ENCODE measurements at places on chromosomes 3 and 15.

DNA sequence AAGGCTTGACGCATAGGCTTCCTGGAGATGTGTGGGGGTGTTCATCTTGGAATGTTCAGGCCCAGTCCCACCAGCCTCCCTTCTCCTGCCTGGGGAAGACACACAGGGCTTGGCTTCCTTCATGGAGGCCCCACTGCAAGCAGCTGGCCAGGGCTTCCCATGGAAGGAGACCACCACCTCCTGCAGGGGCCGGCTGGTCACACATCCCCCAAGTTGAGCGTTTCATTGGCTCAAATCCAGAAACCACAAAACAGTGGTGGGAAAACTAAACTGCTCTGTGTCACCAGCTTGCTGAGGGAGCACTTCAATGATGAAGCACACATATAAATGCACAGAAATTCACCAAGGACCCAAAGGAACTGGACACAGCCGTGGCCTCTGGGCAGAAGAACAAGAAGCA, 8.3 kb downstream of the IQSEC1 start:
- DNase-seq = no peak

DNA sequence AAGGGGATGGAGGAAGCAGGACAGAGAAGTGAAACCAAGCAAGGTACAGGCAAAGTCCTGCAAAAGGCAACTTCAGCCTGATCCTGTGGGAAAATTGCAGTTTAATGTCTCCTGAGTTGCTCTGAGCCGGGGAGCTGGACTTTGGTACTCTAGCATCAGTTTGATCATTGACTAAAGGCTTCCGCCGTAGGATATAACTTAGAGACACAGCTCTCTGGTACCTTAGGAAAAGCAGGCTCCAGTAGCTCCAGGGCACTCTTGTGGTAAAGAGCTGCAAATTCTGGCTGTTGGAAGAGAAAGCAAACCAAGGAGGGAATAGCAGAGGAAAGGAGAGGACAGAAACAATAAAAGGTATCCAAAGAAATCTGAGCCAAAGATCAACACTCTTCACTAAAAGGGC, 521.1 kb downstream of the PLOD2 start:
- DNase-seq = no peak

DNA sequence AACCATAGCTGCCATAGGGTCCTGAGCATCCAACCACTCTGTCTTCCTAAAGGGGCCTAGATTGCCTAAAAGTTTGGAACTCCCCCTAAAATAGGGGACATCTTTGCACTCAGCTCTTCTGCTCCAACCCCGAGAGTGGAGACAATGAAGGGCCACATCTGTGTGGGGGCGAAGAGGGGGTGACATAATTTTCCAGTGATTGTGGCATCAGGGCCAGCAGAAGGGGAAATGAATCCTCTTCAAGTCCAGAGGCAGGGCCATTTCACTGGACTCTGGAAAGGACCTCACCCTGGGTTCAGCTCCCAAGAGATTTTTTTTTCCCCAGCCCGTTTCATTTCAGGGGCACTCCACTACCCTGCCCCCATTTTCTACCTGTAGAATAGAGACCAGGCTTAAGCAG, 4.6 kb upstream of the ANKRD63 start:
- DNase-seq = no peak

GRCh38 chr3:18223571-18223970, 201.6 kb downstream of the SATB1 start:
- peak; percentile 30 for DNase-seq

GRCh38 chr15:25066708-25067107, 111.9 kb downstream of the SNRPN start:
- DNase-seq = no peak

GRCh38 chr3:52298149-52299098, 10.8 kb downstream of the GLYCTK start:
- DNase-seq = no peak

Data from thymus (tissue), 14 donors.